Prostate gland (tissue), 2 donors: ENCODE measurements at places on chromosomes 11 and 22. TPM values are rescaled to one million over a fixed set of nuclear protein-coding genes. Genes with fewer than 3 reads are reported as not detected.

MUC2 gene
- not detected for total RNA-seq

DDX25 gene
- 9.5 TPM for total RNA-seq

MMP11 gene
- total RNA-seq, result 6.3 TPM

SLC22A12 gene
- not detected for total RNA-seq

TSPAN18 gene
- 4.1 TPM for total RNA-seq

NFAM1 gene
- total RNA-seq, result 2.4 TPM

OR10D3 gene
- not detected for total RNA-seq

CRYBB2 gene
- total RNA-seq, result 1.9 TPM

RFPL3 gene
- 1.7 TPM for total RNA-seq
